ENCODE measurements at places on chromosomes 3 and 15.

DNA sequence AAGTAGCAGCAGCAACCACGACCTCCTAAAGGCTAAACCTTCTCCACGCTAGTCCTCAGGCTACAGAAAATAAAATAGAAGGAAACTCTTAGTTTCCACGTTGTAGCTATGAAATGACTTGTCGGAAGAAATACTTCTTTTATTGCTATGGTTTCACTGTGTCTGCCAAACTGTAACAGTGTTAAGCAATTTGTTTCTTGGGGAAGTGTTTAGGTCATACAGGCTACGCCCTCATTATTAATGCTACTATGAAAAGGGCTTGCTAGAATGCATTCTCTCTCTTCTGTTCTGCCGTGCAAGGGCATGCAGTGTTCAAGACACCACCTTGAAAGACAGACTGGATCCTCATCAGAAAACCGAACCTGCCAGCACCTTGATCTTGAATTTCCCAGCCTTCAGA, 462.7 kb downstream of the PLOD2 start:
- DNase-seq, result no peak

GRCh38 chr15:40111888-40112287, 3.2 kb upstream of the BMF start:
- DNase-seq, result no peak

GRCh38 chr3:196117809-196118208, 35.9 kb upstream of the TFRC start:
- no peak for DNase-seq

DNA sequence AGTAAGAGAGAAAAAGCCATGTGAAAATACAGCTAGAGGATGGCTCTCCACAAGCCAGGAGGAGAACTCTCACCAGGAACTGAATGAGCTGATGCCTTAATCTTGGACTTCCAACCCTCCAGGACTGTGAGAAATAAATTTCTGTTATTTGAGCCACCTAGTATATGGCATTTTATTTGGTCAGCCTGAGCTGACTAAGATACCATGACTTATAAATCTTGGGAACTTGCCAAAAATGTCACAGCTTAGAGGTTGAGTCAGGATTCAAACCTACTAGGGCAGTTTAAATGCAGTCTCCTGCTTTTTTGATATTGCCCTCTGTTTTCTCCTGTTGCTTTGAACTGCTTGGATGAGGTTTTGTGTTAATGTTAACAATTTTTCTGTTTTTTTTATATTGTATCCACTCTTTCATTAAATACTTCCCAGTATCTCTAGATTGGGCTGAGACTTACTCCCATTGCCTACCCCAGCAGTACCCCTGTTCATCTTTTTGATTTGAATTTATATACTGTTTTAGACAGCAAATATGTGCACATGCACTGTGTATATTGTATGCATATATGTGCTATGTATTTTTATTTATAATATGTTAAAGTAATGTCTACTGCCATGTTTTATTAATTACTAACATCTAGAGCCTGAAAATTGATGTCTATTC, 1223.2 kb downstream of the OTOL1 start:
- DNase-seq, result no peak

DNA sequence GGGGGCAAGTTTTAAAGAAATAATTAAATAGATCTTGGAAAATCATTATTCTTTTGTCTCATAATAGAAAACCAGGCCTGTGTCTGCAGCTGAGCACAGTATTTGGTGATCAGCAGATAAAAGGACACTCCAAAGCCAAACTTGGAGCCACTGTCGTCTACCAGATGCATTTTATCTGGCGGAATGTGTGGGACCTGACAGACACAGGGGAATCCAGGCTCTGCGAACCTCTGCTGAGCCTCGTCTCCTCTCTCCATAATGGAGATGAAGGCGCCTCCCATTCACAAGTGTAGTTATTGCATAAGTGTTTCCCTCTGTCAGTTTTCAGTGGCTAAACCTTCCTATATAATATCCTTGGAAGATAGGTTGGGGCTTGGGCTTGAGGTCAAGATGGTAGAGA, 42.1 kb downstream of the EEFSEC start:
- DNase-seq, result no peak

Measured in uterus (tissue), 4 donors.